ENCODE measurements at places on chromosomes 3 and 15.

DNA sequence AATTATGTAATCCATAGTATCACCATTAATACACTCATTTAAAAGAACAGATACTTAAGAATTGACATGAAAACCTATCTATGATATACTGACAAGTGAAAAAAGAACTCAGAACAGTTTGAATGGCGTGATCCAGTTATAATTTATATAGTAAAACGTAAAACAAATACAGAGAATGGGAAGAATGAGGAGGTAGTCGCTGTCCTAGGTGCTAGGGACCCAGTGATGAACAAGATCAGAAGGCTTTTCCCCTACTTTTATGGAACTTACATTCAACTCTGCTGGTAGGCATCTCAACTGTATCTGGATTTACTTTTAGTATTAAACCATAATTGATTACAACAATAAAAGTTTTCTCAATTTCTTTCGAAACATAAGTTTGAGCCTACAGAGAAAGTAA, 31.8 kb downstream of the GSK3B start:
- DNase-seq: no peak

GRCh38 chr15:95953032-95953431, 377.5 kb upstream of the NR2F2 start:
- no peak for DNase-seq

DNA sequence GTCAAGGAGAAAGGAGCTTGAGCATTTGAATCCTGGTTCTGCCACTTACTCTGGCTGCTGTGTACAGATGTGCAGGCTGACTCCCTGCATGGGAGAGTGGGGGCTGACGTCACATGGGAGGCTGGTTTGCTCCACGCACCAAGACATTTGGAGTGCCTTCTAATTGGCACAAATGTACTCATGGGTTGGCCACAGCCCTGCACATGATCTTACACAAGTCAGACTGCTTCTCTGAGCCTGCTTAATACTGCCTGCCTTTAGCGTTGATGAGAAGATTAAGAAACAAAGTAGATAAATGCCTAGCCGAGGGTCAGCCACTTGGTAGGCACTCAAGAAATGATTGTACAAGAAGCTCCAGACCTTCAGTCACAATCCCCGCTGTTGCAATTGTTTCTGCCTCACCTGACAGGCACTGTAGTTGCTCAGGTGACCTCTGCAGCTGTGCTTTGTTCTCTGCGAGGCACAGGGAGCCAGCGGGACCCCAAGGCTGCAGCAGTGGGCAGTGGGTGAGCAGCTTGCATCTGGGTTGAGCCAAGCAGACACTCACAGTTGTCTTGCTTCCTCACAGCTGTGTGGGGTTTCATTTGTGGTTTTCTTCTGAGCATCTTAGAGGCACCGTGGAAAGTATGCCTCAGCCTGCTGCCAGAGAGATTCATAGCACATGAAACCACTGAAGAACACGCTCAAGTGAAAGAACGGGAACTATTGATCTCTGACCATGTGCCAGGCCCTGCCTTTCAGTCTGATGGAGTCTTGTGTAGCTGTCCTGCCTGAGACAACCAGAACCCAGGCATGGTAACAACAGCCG, 33.1 kb downstream of the GRK7 start:
- no peak for DNase-seq

- DNase-seq: no peak
Observed at GRCh38 chr3:37628711-37629301, 232.9 kb upstream of the CTDSPL start.

- no peak for DNase-seq
Observed at GRCh38 chr3:160953686-160954085, 151.5 kb downstream of the B3GALNT1 start.

DNA sequence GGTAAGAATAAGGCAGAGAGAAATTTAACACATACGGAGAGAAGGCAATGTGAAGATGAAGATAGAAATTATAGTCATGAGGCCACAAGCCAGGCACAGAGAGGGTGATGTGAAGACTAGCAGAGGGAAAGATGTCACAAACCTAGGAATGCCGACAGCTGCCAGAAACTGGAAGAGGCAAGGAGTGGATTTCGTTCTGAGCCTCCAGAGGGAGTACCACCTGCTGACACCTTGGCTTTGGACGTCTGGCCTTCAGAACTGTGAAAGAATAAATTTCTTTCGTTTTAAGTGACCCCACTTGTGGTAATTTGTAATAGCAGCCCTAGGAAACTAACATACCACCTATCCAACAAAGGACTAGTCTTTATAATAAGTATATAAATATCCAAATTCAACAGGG, 5.0 kb upstream of the SGO1 start:
- no peak for DNase-seq

- DNase-seq: no peak
Observed at GRCh38 chr3:184335291-184335660, 2.1 kb upstream of the FAM131A start.

- no peak for DNase-seq
Observed at GRCh38 chr15:100310513-100311153, 31.1 kb downstream of the ADAMTS17 start.

DNA sequence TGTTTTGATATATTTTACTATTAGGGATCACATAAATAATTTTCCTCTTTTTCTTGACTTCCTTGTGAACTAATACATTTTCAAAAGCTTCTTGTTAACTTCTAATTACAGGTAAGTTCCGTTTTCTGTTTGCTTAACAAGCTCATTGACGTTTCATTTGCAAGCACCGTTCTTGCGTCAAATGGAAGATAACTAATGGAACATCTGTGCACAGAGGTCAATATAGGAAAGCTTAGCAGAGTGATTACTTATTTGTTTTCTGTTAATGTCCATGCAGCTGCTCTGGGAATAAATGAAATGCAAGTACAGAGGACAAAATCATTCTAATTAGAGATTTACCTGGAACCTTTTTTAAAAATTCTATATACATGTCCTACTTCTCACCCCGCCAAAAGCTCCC, 115.5 kb upstream of the C2CD4B start:
- DNase-seq: no peak

DNA sequence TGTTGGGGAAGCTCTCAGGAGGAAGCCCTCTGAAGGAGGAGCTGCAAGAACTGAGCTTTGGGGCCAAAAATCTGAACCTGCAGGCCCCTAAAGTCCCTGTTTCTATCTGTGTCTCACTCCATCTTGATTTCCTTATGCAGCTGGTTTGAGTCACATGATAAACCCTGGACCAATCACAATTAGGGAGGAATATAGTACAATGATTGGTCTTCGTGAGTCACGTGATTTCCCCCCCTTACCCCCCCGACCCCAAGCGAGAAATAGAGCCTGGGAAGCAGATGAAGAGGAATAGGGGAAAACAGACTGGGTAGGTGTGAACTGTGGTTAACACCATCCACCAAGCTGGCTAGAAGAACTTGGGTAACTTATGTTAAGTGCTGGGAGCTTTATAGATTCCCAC, 12.9 kb downstream of the CRABP1 start:
- no peak for DNase-seq

DNA sequence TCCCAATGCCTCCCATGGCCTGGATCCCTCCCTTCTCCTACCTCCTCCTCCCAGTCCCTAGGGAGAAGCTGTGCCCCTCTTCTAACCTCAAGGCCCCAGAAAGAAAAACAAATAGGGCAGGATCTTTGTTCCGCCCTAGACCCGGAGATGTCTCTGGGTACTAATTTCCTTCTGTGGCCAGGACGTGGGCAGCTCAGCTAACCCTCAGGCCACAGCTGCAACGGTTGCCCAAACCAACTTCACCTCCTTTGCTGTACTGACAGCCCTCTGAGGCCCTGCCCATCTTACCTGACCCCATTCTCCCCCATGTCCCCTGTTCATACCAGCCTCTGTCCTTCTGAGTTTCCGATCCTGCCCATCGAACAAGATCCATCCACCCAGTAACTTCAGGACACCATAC, 70.7 kb downstream of the SRGAP3 start:
- DNase-seq: no peak

GRCh38 chr3:150319900-150320299, 88.2 kb upstream of the TSC22D2 start:
- DNase-seq: peak; percentile 51

GRCh38 chr3:155714295-155714718, 30.6 kb downstream of the PLCH1 start:
- no peak for DNase-seq

GRCh38 chr15:80260551-80260950, 8.5 kb upstream of the CTXND1 start:
- no peak for DNase-seq

- DNase-seq: no peak
Observed at GRCh38 chr3:131484496-131485111, 18.2 kb downstream of the MRPL3 start.

DNA sequence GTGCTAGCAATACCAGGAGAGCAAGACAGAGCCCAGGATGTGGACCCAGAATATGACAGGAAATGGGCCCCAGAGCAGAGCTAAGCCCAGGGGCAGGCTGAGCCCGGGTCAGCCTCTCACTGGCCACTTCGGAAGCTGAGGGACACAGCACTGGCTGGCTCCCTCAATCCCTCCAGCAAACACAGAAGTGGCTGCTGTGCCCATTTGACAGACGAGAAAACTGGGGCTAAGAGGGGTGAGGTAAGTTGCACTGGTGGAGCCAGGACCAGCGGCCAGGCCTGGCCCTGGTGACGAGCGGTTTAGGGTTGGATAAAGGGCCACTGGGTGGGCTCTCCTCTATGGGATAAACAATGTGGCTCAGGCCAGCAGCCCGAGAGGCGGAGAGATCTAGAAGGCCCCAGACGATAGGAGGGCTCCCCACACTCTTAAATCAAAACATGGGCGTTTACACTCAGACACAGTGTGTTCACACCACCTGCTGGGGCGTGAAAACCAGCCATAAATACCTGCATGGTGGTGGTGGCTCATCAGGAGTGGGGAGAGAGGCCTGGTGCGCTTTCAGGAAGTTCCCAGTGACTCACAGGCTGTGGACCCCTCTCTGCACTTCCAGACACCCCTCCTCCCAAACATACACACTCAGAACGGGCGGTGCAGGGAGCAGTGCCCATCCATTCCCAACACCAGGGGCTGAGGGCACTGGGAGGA, 12.0 kb upstream of the LINGO1 start:
- no peak for DNase-seq

GRCh38 chr3:39378957-39379777, 4.0 kb upstream of the SLC25A38 start:
- no peak for DNase-seq

DNA sequence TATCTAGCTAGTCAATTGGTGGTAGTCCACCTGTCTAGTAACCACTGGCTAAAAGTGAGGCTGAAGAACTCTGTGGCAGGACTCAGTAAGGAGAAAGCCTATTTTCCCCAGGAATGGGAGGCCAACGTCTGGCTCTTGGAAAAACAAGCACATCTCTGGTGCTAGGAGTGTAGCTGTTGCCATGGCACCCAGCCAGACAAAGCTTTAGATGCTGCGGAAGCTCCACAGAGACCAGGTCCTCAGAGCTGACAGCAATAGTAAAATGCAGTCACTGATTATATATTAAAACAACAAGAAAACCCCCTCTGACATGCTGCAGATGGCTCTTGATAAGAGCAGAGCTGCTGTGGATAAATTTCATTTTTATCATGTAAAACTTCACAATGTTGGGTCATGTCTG, 124.9 kb upstream of the STRIT1 start:
- peak; percentile 64 for DNase-seq

DNA sequence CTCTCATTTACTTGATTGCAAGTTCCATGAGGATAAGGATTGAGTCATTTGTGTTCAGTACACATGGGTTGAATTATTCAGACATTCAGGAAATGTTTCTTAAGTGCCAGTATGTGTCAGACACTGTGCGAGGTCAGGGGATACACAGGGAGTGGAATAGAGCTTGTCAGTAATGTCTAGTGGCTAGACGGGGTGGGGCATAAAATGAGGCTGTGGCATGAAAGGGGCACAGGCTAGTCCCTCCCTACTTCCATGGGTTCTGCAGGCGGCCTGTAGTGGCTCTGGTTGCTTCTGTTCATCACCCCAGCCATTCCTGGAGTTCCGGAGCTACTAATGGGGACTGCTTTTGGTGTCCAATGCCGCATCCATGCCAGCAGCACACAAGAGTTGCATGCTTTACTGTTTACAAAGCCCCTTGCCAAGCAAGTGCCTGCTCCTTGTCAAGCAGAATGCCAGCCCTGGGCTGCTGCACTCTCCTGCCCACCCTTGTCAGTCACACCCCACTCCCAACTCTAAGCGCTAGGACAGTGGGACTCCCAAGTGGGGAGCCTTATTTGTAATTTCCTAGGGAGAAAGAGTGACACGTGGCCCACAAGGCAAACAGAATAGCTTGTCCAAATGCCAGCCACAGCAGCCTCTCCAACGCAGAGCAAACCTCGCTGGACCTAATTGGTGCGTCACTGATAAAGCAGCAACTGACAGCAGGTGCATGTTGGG, 70.8 kb downstream of the RAB11A start:
- DNase-seq: no peak

- DNase-seq: no peak
Observed at GRCh38 chr15:51137024-51137423, 42.3 kb upstream of the TNFAIP8L3 start.

- DNase-seq: no peak
Observed at GRCh38 chr3:126944089-126944965, 38.6 kb upstream of the PLXNA1 start.

- DNase-seq: no peak
Observed at GRCh38 chr3:196120291-196120951, 38.5 kb upstream of the TFRC start.

DNA sequence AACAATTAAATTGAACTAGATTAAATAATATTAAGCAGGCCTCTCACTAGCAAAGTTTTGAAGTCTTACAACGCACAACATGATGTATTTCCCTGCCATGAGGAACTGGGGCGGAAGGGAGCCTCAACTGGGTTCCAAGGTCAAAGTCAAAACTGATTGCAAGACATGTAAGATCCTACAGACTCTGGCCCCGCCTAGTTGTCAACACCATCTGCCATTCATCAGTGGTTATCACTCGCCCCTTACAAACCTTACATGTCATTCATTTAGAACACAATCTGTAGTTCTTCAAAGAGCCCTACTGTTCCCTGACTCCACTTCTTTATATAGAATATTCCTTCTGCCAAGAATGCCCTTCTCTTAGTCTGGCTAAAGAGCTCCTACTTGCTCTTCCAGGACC, 10.0 kb downstream of the ATP13A3 start:
- DNase-seq: no peak

DNA sequence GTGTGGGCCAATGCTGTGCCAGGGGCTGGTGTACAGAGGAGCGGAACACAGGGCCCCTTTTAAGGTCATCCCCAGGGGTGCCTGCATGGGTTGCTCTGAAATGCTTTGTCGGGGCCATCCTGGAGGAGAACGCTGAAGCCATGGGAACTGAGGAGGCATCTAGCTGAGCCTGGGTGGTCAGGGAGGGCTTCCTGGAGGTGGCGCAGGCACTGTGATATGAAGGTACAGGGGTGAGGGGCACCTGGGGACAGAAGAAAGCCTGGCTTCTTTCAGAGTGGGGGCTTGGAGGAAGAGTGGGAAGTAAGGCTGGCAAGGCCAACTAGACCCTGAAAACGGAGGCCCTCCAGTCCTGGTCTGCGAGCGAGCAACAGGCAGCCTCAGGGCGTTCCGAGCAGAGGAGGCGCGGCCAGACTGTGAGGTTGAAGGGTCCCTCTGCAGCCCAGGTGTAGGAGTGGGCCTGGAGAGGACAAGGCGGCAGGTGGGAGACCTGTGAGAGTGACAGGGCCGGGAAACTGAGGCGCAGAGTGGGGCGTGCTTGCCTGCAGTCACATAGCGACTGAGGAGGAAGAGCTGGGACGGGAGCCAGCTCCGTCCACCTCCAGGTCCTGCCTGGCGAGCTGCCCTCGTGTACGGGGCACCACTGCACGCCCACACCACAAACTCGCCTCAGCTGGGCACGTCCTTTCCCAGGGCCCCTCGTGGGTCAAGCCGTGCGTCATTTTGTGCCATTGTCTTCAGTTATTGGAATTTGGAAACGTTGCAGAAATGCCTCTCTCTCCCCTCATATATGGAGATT, 4.1 kb downstream of the FBLN2 start:
- no peak for DNase-seq

Data from urinary bladder (tissue), 4 donors.